ENCODE measurements at places on chromosomes 13 and 19.
A peak's percentile ranks its signal among the peaks of the same experiment; 100 is the strongest.

DNA sequence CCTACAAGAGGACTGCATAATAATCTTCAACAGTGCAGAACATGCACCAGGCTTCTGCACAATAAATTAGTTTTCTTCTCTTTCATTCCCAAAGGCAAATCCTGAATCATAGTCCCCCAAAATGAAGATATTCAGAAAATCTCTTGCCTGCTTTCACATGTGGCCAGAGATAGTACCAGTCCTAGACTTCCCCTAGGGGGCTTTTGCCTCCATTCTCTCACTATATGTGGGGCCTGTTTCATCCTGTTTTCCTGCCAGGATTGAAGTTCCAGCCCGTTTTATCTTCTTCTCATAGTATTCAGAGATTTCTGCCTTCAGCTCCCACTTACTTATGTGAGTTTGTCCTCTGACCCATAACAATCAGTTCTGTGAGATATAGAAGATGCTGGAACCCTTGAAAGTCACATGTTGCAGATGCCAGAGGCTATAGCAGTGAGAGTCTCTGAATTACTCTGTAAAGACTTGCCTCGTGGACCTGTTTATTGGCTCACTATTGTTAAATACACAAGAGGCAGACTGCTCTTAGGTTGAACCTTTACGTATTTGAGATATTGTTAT, 421.9 kb upstream of the PCDH9 start:
- DNase-seq: no peak

DNA sequence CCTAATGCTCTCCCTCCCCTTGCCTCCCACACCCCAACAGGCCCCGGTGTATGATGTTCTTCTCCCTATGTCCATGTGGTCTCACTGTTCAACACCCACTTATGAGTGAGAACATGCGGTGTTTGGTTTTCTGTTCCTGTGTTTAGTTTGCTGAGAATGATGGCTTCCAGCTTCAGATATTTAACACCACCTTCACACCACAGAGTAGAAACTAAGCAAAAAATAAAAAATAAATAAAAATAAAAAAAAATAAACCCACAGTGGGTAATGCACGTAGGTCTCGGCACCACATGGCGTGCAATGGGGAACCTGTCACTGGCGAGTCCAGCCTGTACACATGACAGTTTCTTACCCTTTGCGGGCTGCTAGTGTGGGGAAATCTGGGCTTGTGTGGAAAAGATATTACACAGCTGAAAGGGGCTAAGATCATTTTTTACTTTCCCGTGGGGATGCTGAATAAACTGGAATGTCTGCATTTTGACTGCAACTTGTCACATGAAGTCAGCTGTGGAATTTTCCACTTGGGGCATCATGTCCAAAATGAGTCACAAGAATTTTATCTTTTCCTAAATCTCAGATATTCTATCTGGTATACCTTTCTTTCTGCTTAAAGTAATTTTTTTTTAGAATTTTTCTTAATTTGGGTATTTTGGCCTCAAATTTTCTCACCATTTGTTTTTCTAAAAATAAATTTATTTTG, 170.5 kb downstream of the IRS2 start:
- DNase-seq: no peak

DNA sequence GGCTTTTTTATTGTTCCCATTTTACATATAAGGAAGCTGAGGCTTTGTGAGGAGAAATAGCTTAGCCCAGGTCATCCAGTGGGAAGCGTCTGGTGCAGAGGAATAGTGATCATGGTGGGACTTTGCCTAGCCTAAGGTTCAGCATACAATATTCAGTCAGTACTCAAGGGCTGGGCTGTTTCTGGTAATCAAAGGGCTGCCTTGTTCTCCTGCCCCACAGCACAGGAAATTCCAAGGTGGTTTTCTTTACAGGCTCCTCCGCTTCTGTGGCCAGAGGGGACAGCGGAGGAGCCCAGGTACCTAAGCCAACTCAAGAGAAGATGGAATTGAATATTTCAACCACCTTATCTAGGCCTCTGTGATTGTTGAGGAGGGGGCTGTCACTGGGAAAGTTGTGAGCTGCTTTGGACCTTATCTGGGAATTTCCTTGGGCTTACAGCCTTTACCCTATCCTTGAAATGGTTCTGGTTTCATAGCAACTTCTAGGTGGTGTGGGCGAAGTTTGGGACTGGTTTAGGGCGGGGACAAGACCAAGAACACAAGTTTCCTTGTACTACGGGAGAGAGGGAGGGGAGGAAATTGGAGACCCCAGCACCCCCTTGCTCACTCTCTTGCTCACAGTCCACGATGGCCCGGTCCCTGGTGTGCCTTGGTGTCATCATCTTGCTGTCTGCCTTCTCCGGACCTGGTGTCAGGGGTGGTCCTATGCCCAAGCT, at the start of gene MIA:
Gene MIA (plus strand): TSS at position 606 of the 716 bp plus-strand sequence. CDS start 22 bp downstream, at position 628.
- DNase-seq: no peak

GRCh38 chr13:109743706-109744453, 42.5 kb downstream of the IRS2 start:
- DNase-seq: peak; percentile 84

DNA sequence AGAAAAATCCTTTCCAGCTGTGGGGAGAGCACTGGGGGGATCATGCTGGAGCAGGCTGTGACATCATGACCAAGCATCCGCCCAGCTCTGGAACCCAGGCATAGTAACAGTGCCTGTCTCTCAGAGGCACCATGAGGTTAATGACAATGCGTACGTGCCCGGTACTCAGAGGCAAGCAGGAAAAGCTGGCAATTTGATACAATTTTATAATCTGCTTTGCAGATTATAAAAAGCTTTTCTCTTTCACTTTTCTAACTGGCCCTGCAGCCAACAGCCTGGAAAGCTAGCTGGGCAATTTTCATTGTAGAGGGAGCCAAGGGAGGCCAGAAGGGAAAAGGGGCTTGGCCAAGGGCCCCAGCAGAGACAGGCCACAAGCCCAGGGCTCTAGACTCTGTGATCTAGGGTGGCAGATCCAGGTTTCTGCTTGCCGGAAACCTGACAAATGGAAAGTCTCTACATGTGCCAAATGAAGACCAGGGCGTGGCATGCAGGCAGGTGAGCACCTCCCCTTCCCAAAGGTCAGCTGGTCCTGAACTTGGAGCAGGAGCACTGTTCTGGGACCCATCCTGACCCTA, 22.7 kb downstream of the VRK3 start:
- no peak for DNase-seq

- no peak for DNase-seq
Observed at GRCh38 chr13:60857698-60858097, 460.7 kb downstream of the TDRD3 start.

DNA sequence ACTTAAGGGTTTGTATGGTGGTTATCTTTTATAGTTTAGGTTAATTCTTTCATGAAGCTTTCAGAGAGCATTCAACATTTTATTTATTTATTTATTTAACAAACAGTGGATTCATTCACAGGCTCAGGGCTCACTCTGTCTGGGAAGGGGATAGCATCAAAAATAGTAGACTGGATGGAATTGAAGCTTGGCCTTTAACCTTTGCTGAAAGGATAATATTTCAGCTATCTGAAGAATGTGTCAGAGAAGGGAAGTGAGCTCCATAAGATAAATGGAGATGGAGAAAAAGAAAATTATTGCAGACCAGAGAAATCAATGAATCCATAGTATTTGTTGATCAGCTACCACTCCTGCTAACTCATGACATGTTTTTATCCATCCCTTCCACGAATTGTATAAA, 305.6 kb downstream of the COG6 start:
- no peak for DNase-seq

DNA sequence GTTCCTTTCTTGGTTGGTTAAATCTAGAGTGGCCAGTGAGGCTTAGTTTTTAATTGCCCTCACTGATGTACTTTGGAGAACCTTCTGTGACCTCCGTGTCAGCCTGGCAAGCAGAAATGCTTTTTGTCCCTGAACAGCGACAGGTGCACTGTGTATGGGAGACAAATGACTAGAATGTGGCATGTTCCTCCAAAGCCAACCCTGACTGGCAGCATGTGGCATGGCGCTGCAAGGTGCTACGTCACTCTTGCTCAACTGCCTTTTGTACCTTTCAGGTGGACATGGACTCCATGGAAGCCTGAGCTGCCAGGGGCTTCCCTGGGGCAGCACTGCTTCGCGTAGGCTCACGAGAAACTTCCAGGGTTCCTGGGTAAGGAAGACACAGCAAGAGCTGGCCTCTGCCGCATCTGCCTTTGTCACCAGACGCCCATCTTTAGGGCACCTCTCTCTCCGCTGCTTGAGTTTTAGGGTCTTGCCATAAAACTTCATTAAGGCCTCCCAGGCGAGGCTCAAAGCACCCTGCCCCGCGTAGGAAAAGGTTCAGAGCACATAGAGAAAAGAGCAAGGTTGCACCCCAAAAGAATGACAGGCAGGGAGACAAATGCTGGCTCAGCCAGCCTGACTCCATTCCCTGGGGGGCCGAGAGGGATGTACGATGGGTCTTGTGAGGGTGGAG, 167.1 kb upstream of the SOX1 start:
- DNase-seq: no peak

- DNase-seq: peak; percentile 10
Observed at GRCh38 chr13:34462843-34463242, 479.2 kb upstream of the NBEA start.

DNA sequence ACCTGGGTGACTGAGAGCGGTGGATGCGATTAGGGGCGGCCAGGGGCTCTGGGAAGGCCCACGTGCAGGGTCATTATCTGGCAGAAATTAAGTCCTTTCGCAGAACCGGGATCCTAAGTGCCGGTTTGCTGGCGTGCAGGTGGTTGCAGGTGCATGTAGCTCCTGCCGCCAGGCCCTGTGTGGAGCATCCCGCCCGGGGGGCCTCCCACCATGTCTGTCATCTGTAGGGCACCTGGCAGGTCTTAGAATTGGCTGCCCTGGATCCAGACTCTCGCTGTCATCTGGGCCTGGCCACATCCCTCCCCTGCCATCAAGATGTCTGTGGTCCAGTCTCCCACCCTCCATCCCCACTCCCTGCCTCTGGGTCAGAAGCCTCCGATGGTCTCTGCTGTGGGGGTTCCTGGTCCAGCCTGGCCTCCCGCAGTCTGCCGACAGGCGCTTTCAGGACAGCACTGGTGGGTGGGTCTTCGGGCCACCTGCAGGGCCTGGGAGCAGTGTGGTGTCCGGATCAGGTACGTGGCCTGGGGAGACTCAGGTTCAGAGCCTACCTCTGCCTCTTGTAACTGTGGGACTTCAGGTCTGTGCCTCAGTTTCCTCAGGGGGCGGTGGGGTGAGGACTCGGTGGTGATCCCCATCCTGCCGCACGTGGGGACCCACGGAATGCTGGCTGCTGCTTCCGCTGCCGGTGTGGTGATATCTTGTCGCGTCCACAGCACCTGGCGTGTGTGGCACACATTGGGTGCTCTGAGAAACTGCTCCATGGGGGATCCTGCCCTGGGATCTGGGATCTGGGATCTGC, 5.4 kb downstream of the GNA11 start:
- no peak for DNase-seq

- DNase-seq: no peak
Observed at GRCh38 chr13:24313439-24313838, 4.1 kb downstream of the C1QTNF9 start.
